Brain pericyte (primary cell): ENCODE measurements at places on chromosomes 12 and 14.
A peak's percentile ranks its signal among the peaks of the same experiment; 100 is the strongest.

- DNase-seq = no peak
Measured at GRCh38 chr14:22047115-22047514, 373.5 kb upstream of the OR4E1 start.

DNA sequence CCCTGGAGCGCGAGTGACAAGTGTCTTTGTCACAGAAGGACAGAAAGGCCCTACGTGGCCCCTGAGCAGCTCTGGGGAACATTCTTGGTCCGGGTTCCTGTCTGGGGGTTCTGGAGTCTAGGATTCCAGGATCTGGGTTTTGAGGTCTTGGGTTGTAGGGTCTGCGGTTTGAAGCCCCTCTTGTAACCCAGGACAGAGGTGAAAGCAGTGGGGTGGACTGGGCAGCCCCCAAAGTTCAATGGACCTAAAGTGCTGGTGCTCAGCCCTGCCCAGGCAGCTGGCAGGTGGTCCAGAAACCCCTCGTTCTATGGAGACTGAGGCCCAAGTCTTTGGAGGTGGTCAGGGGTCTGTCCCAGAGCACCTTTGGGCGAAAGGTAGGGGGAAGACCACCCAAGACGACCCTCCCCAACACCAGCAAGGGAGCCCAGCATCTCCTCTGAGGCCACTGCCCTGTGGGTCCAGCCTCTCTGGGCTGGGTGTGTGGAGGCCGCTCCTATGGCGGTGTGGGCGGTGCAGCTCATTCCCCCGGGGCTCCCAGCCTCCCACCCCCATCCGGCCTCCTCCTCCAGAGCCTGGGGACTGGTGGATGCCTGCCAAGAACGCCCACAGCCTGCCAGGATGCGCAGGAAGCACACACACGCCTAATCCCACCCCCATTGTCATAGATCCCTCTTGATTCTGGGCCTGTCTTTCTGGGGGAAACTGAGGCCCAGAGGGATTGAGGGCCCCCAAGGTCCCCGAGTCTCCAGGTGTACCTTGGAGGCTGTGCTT, 30.2 kb upstream of the ANKRD9 start:
- peak; percentile 46 for DNase-seq

DNA sequence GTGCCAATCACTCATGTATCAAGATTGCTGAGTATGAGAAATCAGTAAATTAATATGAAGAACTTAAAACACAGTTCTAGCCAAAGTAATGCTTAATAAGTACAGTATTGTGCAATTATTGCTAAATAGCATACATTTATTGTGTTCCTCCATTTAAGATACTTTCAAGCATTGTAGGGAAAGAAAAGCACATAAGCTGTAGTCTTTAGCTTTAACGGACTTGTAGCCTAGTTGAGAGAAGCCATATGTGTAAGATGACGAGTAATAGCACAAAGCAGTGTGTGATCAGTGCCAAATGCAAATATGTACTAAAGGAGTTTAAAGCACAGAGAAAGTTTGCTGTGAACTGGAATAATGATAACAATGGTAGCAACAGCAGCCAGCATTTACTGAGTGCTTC, 38.1 kb downstream of the ETV6 start:
- no peak for DNase-seq

DNA sequence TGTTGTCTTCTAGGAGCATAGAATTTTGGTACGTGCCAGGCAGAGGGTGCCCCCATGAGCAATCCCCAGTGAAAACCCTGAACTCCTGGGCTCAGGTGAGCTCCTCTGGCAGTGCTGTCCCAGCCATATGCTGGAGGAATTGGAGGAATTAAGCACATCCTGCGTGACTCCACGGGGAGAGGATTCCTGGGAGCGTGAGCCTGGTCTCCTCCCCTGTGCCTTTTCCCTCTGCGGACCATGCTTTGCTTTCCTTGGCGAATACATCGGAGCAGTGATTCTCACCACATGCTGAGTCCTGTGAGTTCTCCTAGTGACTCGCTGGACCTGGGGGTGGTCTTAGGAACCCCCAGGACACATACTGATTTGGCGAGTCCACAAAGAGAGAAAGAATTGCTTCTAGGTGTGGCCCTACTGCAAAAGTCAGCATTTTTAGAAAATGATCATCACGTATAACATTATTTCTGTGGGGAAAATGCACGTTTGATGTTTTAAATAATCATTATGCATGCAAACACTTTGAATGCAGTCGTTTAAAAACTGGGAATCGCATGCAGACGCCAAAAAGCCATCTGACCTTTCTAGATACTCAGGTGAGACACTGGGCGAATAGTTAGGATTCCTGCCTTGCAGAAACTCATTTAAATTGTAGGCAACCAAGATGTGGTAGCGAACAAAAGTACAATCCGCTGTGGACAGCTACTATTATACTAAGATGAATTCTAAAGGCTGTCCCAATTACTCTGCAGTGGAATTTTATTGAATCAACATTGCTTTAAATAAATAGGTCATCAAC, 370.9 kb downstream of the TMEM132D start:
- no peak for DNase-seq

GRCh38 chr12:21500786-21501257, 613 bp downstream of the RECQL start:
- no peak for DNase-seq

- DNase-seq = no peak
Measured at GRCh38 chr12:76340680-76341435, 7.4 kb downstream of the BBS10 start.

GRCh38 chr12:67042697-67043131, 226.4 kb upstream of the CAND1 start:
- no peak for DNase-seq

GRCh38 chr14:91300957-91301356, 56.5 kb upstream of the GPR68 start:
- DNase-seq = no peak

GRCh38 chr12:63206909-63207308, 55.9 kb upstream of the AVPR1A start:
- DNase-seq = no peak

- DNase-seq = no peak
Measured at GRCh38 chr12:6083601-6084000, 40.9 kb downstream of the VWF start.

DNA sequence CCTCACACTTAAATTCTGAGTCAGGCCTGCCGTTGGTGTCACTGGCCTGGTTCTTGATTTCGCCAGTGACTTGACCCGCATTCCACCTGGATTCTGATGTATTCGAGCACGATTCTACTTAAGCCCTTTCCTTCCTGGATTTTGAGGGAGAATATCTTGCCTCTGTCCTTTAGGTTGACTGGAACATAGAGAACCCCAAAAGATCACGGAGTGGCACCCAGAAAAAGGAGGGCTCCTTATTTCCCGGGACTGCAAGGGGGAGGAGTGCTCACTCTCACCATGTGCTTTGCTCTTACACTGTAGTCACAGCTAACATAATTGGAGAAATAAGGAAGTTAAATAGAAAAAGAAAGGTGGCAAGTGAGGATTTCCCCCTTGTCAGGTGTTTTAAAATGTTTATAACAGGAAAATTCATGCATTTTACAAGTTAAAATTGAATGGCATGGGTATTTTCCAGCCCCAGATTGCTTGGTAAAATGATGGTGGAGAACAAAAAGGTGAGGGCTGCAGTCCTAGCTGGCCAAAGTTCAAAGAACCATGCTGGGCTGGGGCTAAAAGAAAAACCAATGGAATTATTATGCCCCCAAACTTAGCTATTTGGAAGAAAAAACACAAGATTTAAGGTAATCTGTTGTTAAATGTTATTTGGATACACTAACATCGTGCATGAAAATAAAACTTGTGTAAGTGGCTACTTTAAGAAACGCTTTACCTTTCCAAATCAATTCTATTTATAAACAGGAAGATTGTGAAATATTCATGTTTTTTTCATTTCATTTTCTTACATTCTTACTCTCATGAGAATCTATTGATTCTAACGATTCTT, 8.9 kb downstream of the FOXA1 start:
- DNase-seq = no peak

DNA sequence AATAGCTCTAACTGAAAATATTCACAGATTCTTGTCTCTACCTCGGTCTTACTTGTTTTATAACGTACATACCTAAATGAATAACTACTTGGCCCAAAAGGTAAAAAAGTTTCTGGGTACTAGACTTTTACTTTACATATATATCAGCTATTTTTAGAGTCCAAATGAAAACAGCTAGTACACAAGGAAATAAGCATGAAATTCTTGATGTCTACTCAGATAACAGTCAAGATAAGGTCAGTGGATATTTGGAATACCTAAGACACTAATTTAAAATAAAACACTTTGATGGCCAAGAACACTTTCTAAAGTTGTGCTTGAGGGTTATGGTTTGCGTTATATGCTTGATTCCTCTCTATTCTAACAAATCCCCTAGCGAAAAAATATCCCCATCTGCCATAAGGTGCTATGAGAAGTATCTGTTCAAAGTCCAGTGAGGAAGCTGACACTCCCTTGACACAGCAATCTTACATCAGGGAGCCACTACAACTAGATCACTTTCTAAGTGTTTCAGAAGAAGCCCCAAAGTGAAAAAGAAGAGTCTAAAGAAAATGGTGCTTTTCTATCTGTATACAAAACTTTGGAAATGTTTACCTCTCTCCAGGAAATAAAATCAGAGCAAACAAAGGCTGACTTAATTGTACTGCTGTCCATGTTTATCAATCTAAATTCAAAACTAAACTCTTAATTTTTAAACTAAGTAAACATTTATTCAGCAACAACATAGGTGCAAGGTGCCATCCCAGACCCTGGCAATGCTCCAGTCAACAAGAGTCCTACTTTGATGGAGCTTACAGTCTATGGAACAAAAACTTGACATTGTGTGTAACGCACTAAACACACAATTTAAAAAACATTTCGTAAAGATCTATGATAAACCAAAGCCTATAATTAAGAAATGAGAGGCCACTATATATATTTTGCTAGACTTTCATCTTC, 11.7 kb downstream of the PTPN21 start:
- no peak for DNase-seq

DNA sequence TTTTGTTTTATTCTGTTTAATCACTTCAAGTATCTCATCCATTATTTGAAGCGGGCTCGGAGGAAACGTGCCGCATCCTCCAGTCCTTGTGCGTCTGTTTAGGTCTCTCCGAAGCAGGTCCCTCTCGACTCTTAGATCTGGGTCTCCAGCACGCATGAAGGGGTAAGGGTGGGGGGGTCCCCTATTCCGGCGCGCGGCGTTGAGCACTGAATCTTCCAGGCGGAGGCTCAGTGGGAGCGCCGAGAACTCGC, 311 bp upstream of the LGR5 start:
- DNase-seq = no peak

DNA sequence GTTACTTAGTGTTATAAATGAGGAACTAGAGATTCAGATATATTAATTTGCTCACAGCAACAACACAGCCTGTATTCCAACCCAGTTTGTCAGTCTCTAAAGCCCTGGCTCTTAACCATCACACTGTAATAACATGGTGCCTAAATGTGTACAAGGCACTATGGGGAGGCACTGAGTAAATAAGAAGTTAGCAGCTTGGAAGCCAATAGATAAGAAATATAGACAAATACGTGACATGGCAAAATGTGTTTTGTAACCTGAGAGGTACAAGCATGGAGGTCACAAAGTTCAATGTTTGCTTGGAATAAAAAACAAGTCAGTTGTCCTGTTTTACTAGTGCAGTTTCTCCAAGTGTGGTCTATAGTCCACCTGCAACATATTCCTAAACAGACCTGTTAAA, 16.3 kb upstream of the SLCO1A2 start:
- DNase-seq = no peak
